CD4-positive, alpha-beta T cell treated with Interleukin-21 for 1 hour (primary cell): ENCODE measurements at places on chromosomes 5 and 9.

DNA sequence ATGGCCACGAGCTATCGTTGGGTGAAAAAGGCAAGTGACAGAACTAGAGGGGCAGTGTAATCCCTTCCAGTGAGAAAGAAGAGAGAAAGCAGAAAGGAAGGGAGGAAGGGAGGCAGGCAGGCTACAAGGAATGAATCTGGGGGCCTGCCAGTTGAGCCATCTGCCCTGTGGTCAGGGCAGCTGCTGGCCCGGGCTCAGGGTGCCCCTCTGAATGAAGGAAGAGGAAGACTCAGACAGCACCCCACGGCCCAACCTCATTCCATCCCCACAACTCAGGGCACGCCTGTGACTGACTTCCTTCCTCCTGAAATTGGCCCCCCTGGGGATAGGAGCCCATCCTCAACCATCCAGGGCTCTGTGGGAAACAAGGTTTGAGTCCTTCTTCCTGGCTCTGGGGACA lies 20.3 kb upstream of the FLT4 start:
- no peak for DNase-seq

GRCh38 chr5:156888520-156888919 lies 38.4 kb downstream of the PPP1R2B start:
- no peak for DNase-seq

GRCh38 chr5:56534102-56534829 lies 281.1 kb upstream of the MAP3K1 start:
- peak; percentile 29 for DNase-seq

- no peak for DNase-seq
Observed at GRCh38 chr9:124493794-124494479, 13.3 kb downstream of the NR5A1 start.

DNA sequence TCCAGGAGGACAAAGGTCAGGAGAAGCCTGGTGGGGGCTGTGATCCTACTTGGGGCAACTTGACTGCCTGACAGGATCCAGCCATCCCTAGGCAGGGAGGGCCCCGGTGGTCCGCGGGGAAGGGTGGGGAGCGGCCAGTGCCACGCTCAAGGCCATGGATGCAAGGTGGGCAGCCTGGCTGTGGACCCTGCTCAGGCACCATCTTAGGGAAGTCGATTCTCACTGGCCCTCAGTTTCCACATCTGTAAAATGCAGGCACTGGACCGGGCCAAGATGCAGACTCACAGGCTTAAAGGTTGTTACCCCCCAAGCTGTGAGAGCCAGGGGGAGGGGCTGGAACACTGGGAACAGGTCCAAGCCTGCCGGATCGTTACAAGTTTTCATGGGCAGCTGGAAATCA lies 8.7 kb upstream of the DOLPP1 start:
- no peak for DNase-seq

DNA sequence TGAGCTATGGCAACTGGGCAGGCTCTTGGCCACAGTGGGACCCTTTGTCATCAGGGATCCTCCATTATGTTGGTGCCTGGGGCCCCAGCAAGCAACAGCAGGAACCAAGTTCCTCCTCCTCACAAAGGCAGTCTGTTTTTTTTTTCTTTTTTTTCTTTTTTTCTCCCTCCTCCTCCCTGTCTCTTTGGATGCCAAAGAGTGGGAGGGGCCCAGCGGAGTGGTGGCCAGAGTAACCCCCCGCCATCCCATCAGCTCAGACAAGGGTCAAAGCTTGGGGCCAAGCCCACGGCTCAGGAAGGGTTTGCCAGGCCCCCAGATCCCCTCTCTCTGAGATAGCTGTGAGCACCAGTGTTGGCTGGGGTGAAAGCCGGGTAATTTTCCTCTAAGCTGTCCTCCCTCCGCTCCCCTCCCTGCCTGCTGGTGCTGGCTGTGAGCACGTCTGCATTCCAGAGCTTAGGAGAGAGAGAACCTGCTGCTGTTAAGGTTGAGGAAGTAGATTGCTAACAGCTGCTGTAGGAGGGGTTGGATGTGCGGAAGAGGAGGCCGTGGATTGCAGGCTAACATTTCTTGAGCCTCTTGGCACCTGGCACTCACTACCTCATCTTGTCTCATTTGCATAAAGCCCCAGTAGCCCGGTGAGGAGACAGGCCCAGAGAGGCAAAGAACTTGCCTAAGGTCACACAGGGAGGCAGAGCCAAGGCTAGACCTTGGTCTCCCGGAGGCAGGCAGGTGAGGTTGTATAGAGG lies 21.2 kb downstream of the GSN start:
- DNase-seq = no peak

GRCh38 chr5:138616508-138616907 lies 41.3 kb upstream of the HSPA9 start:
- no peak for DNase-seq

GRCh38 chr9:136991993-136992818 lies at the start of gene PAXX:
Gene PAXX (plus strand): TSS chr9:136992422. CDS start chr9:136992444, 22 bp downstream.
- DNase-seq = peak; percentile 94

GRCh38 chr5:72065751-72066255 lies 41.5 kb upstream of the MAP1B start:
- DNase-seq = no peak

DNA sequence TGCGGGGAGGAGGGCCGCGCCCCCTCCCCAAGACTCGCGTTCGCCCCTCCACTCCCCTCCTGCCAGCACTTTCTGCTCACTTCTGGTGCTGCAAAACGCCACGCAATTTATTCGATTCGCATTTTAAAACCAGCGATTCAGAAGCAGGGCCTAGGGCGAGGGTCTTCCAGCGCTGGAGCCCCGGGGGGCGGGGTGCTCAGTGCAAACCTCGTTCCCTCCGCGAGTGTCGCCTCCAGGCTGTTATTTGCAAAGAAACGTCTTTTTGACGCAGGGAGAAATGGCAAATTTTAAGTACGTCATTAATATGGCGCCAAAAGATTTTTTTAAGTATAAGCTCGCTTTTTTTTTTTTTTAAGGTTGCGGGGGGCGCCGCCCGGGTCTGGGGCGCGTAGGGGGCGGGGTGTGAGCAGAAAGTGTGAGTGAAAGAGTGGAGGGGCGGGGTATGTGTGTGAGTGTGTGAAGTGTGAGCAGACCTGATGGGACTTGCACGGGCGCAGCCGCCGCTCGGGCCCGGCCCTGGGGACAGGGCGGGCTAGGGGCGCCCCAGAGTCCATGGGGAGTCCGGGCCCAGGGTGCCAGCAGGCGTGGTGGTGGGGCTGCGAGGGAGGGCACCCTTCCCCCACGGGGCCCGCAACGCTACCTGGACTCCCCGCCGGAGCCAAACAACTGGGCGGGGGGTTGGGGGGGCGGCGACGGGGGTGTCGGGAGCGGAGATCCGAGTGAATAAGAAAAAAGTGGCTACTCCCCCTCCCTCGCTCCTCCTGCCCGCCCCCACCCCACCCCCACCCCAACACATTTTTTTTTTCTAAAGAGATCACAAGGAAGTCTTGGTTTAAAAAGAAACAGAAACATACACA lies at the start of gene JADE2:
Gene JADE2, plus strand, starts transcription at position 845 of the 857 bp plus-strand sequence. CDS start 10,188 bp downstream, outside the sequence.
- peak; percentile 90 for DNase-seq

DNA sequence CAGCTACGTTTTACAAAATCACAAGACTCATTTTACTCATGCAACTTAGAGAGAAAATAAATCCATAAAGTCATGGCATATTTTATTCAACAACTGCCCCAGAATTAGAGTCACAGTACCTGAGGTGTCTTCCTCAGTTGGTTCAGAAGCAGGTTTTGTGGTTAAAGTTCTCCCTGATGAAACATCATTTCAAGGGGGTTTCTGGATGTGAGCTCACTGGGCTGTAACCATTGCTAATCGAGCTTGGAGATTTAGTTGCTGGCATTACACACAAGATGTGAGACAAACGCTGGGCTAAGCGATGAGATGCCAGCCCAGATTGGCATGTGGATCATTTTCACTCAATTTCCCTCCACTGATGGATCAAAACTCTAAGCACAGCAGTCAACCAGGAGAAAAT lies 131.3 kb downstream of the PRELID2 start:
- no peak for DNase-seq

GRCh38 chr5:162529886-162530285 lies 462.3 kb downstream of the GABRG2 start:
- no peak for DNase-seq

- peak; percentile 89 for DNase-seq
Observed at GRCh38 chr5:178116143-178116885, 3.0 kb downstream of the N4BP3 start.

DNA sequence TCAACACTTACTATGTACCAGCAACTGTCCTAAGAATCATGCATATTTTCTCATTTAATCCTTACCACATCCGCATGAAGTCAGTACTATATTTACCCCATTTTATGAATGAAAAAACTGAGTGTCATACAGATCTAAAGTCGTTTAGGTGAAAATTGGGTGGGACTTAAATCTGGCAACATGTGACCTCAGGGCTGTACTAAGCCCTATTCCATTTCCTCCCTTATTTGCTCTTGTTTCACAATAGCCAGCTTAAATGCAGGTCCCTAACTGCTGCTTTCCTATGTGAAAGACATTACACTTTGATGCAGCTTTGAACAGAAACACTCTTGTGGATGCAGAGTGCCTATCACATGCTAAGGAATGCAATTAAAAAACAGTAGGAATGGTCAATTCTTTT lies 2.5 kb upstream of the RAB14 start:
- no peak for DNase-seq

DNA sequence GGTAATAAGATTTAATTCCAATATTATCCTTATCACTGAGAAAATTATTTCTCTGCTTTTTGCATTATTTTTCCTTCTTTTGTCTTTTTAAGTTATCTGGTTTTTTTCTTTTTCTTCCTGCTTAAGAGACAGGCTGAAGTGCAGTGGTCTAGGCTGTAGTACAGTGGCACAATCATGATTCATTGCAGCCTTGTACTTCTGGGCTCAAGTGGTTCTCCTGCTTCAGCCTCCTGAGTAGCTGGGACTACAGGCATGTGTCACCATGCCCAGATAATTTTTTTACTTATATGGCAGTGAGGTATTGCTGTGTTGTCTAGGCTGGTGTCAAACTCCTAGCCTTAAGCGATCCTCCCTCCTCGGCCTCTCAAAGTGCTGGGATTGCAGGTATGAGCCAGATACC lies 93.9 kb downstream of the SLC44A1 start:
- no peak for DNase-seq

GRCh38 chr5:45696206-45696836 lies at the start of gene HCN1:
Gene HCN1 (minus strand): TSS chr5:45696380.
- no peak for DNase-seq

DNA sequence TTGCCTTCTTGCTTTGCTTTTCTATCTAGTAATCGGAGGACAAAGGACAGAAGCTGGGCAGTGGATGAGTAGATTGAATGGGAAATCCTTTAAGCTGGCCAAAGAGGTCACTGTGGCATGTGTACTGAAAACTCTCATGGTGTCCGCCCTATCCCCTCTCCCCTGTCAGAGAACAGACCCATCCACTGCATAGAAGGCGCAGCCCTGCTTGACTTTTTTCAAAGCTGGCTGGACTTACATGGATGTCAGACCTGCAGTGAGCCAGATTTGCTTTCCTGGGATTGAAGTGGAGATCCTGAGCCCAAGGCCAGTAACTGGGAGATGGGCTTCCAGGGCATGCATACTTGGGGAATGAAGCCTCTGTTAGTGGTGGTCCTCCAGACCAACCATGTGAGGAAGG lies 329.5 kb downstream of the TRPM3 start:
- DNase-seq = no peak

GRCh38 chr9:125990793-125991220 lies 243.6 kb downstream of the PBX3 start:
- DNase-seq = no peak

- DNase-seq = no peak
Observed at GRCh38 chr5:104018299-104018698, 455.7 kb upstream of the NUDT12 start.

GRCh38 chr9:115085773-115086377 lies 32.1 kb downstream of the TNC start:
- no peak for DNase-seq

GRCh38 chr9:121556580-121556979 lies 56.9 kb upstream of the GGTA1 start:
- DNase-seq = no peak

DNA sequence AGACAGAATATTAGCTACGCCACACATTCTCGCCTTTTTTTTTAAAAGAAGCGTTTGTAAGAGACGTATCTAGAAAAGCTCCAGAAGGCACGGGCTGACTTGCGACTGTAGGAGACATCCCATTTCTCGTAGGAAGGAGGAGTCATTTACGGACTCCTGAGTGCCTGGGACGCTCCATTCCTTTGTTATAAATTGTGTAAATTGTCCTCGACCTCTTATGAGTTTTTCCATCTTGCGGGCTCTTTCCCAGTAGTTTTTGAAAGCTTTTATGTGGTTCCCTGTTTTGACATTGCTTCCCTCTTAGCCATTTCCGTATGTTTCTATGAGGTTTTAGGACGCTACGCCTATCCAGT lies 1.0 kb downstream of the RABL6 start:
- DNase-seq = no peak

GRCh38 chr5:154467655-154468354 lies 10.2 kb downstream of the HAND1 start:
- peak; percentile 62 for DNase-seq

- DNase-seq = no peak
Observed at GRCh38 chr5:40618926-40619325, 60.8 kb upstream of the PTGER4 start.

GRCh38 chr5:39441838-39442237 lies 17.1 kb upstream of the DAB2 start:
- no peak for DNase-seq

DNA sequence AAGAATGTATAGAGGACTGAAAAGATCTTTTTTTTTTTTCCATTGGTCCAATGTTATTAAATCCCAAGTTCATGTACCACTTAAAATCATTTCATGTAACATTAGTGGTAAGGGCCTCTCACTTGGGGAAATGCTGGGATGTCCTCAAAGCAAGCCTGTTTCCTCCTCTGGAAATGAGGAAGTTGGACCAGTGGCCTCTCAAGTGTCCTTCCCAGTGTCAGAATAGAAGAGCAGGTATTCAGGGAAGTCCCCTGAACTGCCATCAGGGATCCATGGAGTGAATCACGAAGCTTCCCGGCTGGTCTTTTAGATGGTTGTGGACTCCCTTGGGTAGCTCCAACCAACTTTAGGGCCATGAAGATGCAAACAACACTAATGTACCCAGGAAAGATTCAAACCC lies 55.2 kb upstream of the AFAP1L1 start:
- DNase-seq = no peak
